ENCODE measurements at places on chromosomes 7 and 10.
A peak's percentile ranks its signal among the peaks of the same experiment; 100 is the strongest.

DNA sequence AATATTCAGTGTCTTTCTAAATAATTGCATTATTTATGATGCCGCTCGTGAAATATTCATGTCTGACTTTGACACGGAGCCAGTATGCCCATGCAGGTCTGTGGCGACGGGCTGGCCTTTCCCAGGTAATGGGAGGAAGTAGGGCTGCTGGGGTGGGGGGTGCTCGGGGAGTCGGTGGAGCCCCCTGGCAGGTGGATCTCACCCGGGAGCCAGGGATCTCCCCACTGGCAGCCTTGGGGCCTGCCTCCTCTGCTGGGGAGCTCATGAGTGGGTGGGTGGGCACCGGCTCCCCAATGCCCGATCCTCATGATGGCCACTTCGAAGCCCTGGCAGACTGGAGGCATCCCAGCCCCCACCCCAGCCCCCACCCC lies 52.8 kb downstream of the PWWP2B start:
- no peak for DNase-seq

GRCh38 chr7:106537119-106537518 lies 123.8 kb downstream of the CCDC71L start:
- DNase-seq = no peak

- DNase-seq = no peak
Observed at GRCh38 chr10:98373260-98374040, 41.5 kb downstream of the PYROXD2 start.

GRCh38 chr10:100253041-100253440 lies 14.4 kb downstream of the CWF19L1 start:
- DNase-seq = no peak

GRCh38 chr10:90407131-90407530 lies 450.7 kb downstream of the HTR7 start:
- DNase-seq = no peak

DNA sequence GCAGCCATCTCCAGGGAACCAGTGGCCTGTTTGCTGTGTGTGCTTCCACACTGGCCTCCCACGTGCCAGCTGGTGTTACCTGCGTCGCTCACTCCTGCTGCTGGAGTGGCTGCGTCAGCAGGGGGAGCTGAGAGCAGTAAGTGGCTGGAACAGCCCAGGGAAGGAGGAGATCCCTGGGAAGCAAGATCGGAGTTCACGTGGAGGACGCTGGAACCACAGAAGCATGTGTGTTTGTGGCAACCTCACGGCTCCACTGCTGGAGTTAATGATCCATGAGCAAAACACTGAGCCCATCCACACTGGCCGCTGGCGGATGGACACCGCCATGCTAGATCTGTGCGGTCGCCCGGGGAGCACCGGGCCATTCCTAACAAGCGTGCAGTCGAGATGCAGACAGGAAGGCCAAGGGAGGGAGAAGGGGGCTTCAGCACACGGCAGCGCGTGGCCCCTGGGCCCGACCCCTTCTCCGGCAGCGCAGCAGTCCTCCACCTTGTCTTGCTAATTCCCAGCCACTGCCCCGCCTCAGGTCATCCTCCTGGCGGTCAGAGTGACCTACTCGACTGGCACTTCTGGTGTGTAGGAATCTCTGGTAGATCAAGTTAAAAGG lies 68.5 kb upstream of the EEPD1 start:
- peak; percentile 14 for DNase-seq

GRCh38 chr10:14873090-14873760 lies 5.4 kb upstream of the SUV39H2 start:
- no peak for DNase-seq

GRCh38 chr7:30937416-30937815 lies 25.8 kb downstream of the AQP1 start:
- no peak for DNase-seq

- DNase-seq = no peak
Observed at GRCh38 chr7:150450491-150451001, at the start of gene GIMAP8. TSS of gene GIMAP8 (plus strand) at chr7:150450630. CDS start at chr7:150466699, 16,069 bp downstream.

DNA sequence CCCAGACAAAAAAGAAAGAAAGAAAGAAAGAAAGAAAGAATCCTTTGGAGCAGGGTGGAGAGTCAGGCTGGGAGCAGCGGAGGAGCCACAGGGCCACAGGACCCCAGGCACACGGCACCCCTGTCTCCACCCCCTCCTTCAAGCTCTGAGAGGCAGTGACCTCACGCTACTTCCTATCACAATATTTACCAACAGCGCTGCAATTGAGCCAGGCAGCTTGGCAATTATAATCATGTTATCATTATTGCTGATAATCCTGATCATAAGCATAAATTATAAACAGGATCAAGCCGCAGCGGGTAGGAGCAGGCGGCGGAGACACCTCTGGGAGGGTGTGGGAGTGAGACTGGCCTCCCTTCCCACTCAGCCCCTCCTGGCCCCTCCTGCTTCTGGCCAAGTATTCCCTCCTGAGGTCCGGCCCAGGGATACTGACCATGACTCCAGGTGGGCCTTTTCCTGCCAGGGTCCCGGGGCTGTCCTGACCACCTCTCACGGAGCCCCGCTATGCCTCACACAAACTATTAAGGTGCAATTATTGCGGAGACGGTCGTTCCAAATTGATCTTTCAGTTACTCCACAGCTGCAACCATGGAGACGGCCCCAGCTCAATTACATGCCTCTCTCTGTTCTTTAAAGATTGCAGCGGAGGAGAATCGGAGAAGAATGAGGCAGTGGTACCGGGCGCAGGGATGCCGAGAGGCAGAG lies 10.0 kb upstream of the GTF2IRD1 start:
- DNase-seq = no peak

- DNase-seq = no peak
Observed at GRCh38 chr7:18520450-18521235, 25.1 kb downstream of the HDAC9 start.
